Osteoblast (primary cell): ENCODE measurements at places on chromosomes 2 and 18. TPM values are rescaled to one million over a fixed set of nuclear protein-coding genes. Genes with fewer than 3 reads are reported as not detected.
A peak's percentile ranks its signal among the peaks of the same experiment; 100 is the strongest.

GRCh38 chr2:63789338-63790020, 52.2 kb upstream of the UGP2 start:
- peak overlapping the region; percentile 76 for H3K27ac ChIP-seq
- no peak for DNase-seq
- H3K4me3 ChIP-seq: no peak overlapping the region
- no peaks in the 10 kb centered on the region for H3K27me3 ChIP-seq
- H3K36me3 ChIP-seq: no peaks in the 10 kb centered on the region

GRCh38 chr2:40439473-40439872, 12.4 kb downstream of the SLC8A1 start:
- H3K4me3 ChIP-seq: no peak overlapping the region
- peak overlapping the region; percentile 33 for H3K27ac ChIP-seq
- peaks cover 40% of the 10 kb centered on the region for H3K4me1 ChIP-seq
- no peak for DNase-seq

- peaks cover 28% of the 10 kb centered on the region for H3K4me1 ChIP-seq
- H3K4me3 ChIP-seq: no peak overlapping the region
- H3K27ac ChIP-seq: peak overlapping the region; percentile 23
Measured at GRCh38 chr18:35611518-35611917, 30.0 kb downstream of the GALNT1 start.

GRCh38 chr2:177543007-177543760, 150.6 kb downstream of the AGPS start:
- H3K36me3 ChIP-seq: no peaks in the 10 kb centered on the region
- peak overlapping the region; percentile 5 for H3K4me3 ChIP-seq
- peak overlapping the region; percentile 72 for H3K27ac ChIP-seq

DNA sequence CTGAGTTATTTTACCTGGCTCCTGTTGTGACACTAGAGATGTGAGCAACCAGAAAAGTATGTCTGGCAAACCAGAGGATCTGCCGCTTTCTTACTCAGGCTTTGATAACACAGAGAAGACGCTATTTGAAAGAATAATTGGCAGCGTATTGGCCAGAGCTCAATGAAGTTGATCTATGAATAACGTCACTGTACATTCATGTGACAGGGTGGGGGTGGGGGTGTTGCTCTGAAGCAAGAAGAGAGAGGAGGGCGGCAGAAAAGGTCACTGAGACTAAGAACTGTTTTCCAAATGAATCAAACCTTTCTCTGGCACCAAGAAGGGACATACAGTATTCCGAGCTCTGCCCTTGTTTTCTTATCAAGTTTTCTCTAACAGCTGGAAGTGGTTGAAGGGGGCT, 1.7 kb upstream of the ONECUT2 start:
- DNase-seq: no peak
- H3K27ac ChIP-seq: no peak overlapping the region
- peaks cover 94% of the 10 kb centered on the region for H3K27me3 ChIP-seq
- H3K4me3 ChIP-seq: no peak overlapping the region
- no peaks in the 10 kb centered on the region for H3K36me3 ChIP-seq

DNA sequence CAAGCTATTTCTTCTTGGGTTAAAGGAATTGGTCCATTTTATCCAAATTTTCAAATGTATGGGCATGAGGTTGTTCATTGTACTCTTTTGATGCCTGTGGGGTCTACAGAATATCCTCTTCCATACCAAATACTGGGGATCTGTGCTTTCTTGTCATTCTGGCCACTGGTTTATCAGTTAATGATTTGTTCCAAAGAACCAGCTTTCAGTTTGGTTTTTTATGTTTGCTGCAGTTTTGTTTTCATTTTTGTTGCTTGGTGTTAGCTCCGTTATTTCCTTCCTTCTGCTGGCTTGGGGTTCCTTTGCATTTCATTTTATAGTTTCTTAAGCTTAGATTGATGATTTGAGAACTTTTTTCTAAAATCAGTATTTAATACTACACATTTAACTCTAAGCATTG, 45.5 kb downstream of the SLC66A2 start:
- no peak overlapping the region for H3K27ac ChIP-seq
- H3K4me1 ChIP-seq: no peaks in the 10 kb centered on the region
- peaks cover 9% of the 10 kb centered on the region for H3K36me3 ChIP-seq

- H3K27ac ChIP-seq: no peak overlapping the region
- peaks cover 9% of the 10 kb centered on the region for H3K27me3 ChIP-seq
- no peaks in the 10 kb centered on the region for H3K36me3 ChIP-seq
- no peak overlapping the region for H3K4me3 ChIP-seq
Measured at GRCh38 chr2:95552911-95553310, 38.9 kb upstream of the TRIM43 start.

DNA sequence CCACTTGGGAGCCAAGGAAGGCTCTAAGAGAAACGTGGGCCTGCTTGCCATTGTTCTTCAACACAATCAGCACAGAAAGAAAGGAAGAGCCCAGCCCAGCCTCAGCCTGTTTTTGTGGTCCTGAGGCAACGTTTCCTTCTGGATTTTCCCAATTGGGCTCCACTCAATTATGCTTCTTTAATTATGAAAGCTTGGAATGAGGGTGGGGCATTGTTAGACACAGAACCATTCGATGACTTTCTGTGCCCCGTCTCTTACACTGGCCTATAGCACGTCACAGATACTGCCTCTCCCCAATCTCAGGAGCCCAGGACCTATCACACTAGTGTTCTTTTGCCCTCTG, 207.4 kb downstream of the ZFP36L2 start:
- H3K27me3 ChIP-seq: no peaks in the 10 kb centered on the region
- no peak overlapping the region for H3K4me3 ChIP-seq
- no peak overlapping the region for H3K27ac ChIP-seq
- DNase-seq: peak; percentile 1

DNA sequence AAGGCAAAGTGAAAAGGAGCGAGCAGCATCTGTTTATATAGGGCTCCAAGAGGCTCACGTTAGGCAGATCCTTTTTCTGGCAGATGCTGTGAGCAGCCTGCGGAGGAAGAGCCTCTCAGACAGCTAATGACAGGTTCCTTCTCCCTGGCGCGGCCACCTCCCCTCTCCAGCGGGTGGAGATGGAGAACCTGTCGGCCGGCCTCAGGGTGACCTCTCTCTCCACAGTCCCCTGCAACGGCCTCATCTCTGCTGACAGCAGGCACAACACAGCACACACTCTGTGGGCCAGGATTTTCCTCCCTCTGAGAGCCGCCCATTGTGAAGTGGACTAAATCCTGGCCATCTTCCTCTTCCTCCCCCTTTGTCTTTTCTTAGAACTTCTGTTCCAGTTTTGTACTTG, 119.8 kb downstream of the PRKCE start:
- H3K27ac ChIP-seq: no peak overlapping the region
- H3K36me3 ChIP-seq: no peaks in the 10 kb centered on the region
- no peak overlapping the region for H3K4me3 ChIP-seq
- peaks cover 7% of the 10 kb centered on the region for H3K4me1 ChIP-seq
- H3K27me3 ChIP-seq: no peaks in the 10 kb centered on the region

- H3K27ac ChIP-seq: no peak overlapping the region
- no peak overlapping the region for H3K4me3 ChIP-seq
- DNase-seq: no peak
- no peaks in the 10 kb centered on the region for H3K27me3 ChIP-seq
- no peaks in the 10 kb centered on the region for H3K4me1 ChIP-seq
- H3K36me3 ChIP-seq: no peaks in the 10 kb centered on the region
Measured at GRCh38 chr2:65681503-65681902, 249.1 kb upstream of the SPRED2 start.

- H3K36me3 ChIP-seq: no peaks in the 10 kb centered on the region
- no peaks in the 10 kb centered on the region for H3K27me3 ChIP-seq
- peaks cover 11% of the 10 kb centered on the region for H3K4me1 ChIP-seq
Measured at GRCh38 chr2:45895241-45895861, 243.9 kb downstream of the PRKCE start.

DNA sequence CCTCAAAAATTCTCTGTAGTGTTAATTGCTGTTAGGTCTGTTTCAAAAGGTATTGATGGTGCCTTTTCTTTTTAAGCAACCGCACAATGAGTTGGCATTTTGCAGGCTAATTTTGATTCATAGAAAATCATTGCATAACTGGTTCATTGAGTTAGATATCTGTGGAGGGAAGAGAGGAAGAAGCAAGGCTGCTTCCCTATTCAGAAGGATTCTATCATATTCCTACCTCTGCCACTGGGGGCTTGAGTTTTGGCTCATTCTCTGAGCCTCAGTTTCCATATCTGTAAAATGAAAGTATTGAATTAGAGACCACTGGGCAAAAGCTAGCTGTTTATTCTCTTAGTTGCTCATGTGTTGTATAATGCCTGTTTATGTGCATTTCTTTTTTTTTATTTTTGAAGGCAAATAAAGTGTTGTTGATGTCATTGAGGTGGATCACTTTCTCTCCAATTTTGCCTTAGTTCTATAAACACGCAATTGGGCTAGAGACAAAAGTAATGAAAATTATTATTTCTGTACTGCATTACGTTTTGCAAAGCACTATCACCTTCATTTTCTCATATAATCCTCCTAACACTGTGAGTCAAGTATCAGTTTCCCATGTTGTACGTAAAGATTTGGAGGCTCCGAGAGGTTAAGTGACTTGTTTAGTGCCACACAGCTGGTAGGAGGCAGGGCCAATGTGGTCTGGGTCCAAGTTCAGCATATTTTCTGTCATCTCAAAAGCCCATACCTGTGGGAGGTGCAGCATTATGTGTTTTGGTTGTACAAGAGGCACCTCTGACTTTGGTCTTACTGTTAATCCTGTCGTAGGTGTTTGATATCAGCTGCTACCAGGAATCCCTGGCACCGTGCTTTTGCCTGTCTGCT, 5.9 kb downstream of the TRIB2 start:
- H3K4me1 ChIP-seq: peaks cover 27% of the 10 kb centered on the region
- peak overlapping the region; percentile 86 for H3K27ac ChIP-seq
- H3K36me3 ChIP-seq: peaks cover 44% of the 10 kb centered on the region
- no peaks in the 10 kb centered on the region for H3K27me3 ChIP-seq
- peak overlapping the region; percentile 93 for H3K4me3 ChIP-seq
- no peak for DNase-seq

GRCh38 chr2:134336352-134336751, 82.5 kb downstream of the MGAT5 start:
- H3K27me3 ChIP-seq: no peaks in the 10 kb centered on the region
- DNase-seq: no peak
- no peaks in the 10 kb centered on the region for H3K4me1 ChIP-seq
- no peak overlapping the region for H3K27ac ChIP-seq
- no peak overlapping the region for H3K4me3 ChIP-seq

- no peaks in the 10 kb centered on the region for H3K36me3 ChIP-seq
- H3K27me3 ChIP-seq: no peaks in the 10 kb centered on the region
- H3K27ac ChIP-seq: no peak overlapping the region
Measured at GRCh38 chr2:198096002-198096401, 291.6 kb downstream of the PLCL1 start.

EN1 gene
- total RNA-seq: 0.29 and 0.72 TPM in 2 replicates

CHN1 gene
- 33.7 and 54.5 TPM in 2 replicates for total RNA-seq

UGT1A6 gene
- total RNA-seq: not detected in 2 replicates

NEMP2 gene
- 3.8 and 4.7 TPM in 2 replicates for total RNA-seq
